Mesothelial cell of epicardium (in vitro differentiated cells): ENCODE measurements at places on chromosomes 1 and 21.

DNA sequence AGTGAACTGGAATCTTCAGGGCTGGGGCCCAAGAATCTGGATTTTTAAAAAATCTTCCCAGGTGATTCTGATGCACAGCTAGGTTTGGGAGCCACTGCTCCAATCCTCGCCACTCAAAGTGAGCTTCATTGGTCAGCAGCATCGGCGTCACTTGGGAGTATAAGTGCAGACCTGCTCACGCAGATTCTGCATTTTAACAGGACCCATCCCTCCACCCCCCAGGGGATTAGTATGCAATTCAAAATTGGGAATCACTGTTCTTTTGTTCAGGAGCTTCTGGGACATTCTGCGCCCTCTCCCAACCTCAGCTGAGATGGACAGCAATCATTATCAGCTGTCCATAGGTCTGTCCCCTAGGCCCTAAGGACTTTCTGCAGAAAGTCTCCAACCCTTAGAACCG, 53.5 kb downstream of the LGR6 start:
- DNase-seq = no peak

- no peak for DNase-seq
Measured at GRCh38 chr1:36977731-36978406, 56.4 kb downstream of the GRIK3 start.

GRCh38 chr1:20158358-20159070, 19.4 kb downstream of the PLA2G2F start:
- DNase-seq = no peak

- DNase-seq = no peak
Measured at GRCh38 chr21:36104317-36105300, 30.3 kb upstream of the CBR3 start.

- DNase-seq = no peak
Measured at GRCh38 chr1:181149326-181150125, 61.0 kb downstream of the IER5 start.

GRCh38 chr1:17944646-17945045, 163.0 kb upstream of the IGSF21 start:
- DNase-seq = no peak

DNA sequence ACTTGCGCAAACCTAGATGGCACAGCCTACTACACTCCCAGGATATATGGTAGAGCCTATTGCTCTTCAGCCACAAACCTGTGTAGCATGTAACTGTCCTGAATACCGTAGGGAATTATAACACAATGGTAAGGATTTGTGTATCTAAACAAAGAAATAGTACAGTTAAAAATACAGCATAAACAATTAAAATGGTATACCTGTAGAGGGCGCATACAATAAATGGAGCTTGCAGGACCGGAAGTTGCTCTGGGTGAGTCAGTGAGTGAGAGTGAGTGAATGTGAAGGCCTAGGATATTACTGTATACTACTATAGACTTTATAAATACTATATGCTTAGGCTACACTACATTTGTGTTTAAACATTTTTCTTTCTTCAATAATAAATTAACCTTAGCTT, 99.3 kb downstream of the PLD5 start:
- no peak for DNase-seq

DNA sequence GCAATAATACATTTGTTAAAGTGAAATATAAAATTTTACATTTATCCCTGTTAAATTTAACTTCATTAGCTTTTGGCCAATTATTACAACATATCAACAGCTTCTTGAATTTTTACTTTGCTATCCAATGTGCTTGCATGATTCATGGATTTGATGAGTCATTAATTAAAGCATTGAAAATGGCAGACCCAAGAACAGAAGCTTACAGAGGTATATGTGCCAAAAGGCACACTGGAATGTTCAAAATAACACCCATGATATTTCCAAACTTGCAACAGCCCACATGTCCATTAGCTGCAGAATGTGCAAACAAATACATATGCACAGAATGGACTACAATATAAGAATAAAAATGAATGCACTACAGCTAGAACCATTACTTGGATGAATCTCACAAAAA, 76.4 kb upstream of the MAN1A2 start:
- DNase-seq = no peak

DNA sequence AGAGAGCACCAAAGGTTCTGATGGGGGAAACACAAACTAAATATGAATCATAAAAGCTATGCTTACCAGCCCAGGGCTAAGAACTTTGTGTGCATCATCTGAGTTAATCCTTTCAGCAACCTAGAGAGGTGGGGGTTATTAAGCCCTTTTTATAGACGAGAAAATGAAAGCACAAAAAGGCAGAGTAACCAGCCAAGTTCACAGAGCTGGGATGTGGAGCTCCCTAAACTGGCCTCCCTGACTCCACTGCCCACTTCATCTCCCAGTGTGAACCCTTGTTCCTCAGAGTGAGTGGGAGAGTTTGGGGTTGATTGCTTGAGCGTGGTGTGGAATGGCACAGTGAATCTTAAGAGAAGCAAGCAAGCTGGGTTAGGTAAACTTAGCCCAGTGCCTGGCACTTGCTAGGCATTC, 10.8 kb upstream of the BCAR3 start:
- DNase-seq = no peak
